ENCODE measurements at places on chromosomes 1 and 21. TPM values are rescaled to one million over a fixed set of nuclear protein-coding genes. Genes with fewer than 3 reads are reported as not detected.

DNA sequence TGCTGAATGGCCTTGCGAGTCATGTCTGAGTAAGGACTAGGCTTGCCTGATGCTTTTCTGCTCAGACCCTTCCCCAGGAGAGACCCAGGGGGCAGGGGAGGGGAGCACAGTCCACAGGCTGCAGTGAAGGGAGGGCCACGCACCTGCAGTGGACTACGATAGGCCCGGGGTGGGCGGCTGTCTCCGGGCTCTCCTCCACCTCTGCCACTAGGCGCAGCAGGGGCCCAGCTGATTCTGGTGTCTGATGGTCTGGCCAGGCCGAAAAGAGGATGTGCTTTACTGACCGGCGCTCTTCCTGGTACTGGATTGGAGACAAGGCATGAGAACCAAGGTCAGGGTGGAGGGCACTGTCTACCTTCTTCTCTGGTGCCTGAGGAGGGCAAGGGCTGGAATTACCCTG lies 7.9 kb upstream of the ARL8A start:
- no peak overlapping the region for H3K4me3 ChIP-seq
- H3K27me3 ChIP-seq = no peaks in the 10 kb centered on the region
- no peaks in the 10 kb centered on the region for H3K4me1 ChIP-seq
- H3K27ac ChIP-seq = no peak overlapping the region
- no peak for DNase-seq

CELA2A gene
- not detected for total RNA-seq

DNA sequence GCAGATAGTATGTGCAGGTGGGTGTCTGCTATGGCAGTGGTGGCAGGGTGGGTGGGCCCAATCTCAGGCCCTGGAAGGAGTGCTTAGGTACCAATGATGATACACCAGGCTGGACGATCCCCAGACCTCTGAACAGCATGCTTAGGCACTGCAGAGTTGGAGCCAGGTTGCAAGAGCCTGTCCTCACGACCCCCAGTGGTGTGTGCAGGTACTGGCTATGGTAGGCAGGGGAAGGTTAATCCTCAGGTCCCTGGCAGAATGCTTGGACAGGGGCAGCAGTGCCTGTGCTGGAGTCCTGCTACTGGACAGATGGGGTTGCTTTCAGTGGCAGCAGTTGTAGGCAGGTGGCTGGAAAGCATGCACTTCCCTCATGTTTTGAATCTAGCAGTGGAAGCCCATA lies 100.5 kb upstream of the NEK7 start:
- no peaks in the 10 kb centered on the region for H3K4me1 ChIP-seq
- no peak overlapping the region for H3K4me3 ChIP-seq
- no peaks in the 10 kb centered on the region for H3K36me3 ChIP-seq
- DNase-seq = no peak
- no peaks in the 10 kb centered on the region for H3K27me3 ChIP-seq

ARPC5 gene
- total RNA-seq = 70.8 TPM

DNA sequence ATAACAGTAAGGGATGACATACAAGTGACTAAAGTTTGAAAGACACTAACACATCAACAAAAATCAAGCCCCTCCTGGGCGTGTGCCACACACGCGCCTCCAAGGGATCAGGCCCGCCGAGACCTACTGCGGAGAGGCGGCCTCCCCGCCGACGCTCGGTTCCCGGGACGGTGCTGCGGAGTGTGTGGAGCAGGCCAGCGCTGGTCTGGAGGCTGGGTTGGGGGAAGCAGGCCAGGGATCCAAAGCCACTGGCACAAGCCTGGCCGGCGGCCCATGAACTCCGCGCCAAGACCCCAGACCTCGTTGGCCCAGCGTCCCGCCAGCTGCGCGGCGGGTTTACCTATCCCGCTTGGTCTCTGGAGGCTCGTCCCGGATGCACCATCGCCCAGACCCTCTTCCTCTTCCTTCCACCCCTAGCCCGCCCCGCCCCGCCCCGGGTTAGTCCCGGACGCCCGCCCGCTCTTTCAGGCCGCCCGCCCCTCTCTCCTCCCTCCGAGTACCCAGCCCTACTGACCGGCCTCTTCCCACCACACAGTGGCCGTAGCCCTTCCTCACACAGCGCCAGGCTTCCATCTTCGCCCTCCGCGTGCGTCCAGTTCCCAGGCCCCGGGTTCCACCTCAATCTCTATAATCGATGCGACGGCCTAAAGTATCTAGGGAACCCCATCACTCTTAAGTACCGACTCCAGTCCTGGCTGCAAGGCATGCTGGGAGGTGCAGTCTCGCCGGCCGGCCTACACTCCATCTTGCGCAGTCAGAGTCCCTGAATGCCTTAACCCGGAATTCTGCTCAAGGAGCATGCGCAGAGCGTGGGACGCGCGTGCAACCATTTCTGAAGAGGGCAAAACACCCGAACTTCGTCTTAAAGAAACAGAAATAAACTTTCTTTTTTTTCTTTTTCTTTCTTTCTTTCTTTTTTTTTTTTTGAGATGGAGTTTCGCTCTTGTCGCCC lies at the start of gene ANGEL2:
TSS of gene ANGEL2 (minus strand) at position 769 of the 952 bp plus-strand sequence. CDS start at position 573, 196 bp downstream.
- no peaks in the 10 kb centered on the region for H3K36me3 ChIP-seq
- peak; percentile 94 for DNase-seq
- peak within 1 kb of the TSS; percentile 90 for H3K27ac ChIP-seq
- peaks cover 7% of the 10 kb centered on the region for H3K4me1 ChIP-seq
- H3K27me3 ChIP-seq = no peaks in the 10 kb centered on the region
